ENCODE measurements at places on chromosomes 16 and 17.
A peak's percentile ranks its signal among the peaks of the same experiment; 100 is the strongest.

DNA sequence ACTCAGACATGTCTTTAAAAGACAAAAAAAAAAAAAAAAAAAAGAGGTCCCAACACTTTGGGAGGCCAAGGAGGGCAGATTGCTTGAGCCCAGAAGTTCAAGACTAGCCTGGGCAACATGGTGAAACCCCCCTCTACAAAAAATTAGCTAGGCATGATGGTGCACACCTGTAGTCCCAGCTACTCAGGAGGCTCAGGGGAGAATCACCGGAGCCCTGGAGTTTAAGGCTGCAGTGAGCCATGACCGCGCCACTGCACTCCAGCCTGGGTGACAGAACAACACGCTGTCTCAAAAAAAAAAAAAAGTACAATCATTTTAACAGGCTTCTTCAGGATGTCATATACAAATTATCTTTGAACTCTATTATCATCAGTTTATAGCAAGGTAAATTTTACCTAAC lies 22.0 kb downstream of the C16orf87 start:
- no peak for DNase-seq

DNA sequence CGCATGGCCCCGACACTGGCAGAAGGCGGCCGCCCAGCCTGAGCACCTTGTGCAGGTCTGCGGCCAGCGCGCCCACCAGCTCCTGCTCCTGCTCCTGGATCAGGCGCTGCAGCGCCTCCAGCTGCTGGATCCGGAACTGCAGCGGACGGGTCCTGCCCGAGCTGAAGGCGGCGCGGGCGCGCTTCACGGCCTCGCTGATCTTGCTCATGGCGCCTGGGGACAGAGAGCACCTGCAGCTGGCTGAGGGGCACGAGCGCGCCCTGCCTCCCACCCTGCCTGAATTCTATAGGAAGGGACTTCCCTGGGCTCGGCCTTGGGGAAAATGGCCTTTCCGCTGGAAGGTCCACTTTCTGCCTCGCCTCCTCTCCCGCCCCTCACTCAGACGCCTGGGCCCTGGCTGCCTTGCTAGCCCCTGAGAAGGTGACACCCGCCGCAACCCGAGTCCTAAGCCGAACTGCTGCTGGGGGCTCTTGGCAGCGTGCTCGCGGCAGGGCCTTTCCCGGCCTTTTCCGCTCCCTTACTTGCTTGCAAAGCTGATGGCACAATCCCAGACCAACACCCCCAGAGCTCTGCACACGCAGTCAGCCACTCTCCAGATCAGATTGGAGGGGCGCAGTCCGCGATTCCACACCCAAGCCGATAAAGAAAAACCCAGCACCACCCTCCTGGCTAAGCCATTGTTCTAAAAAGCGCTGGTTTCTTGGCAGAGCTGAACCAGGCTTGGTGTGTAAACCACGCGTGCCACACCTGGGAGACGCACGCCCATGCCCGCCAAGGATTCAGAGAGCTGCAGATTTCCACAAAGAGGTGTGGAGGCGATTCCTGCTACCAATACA lies 3.0 kb downstream of the ALDH3A1 start:
- peak; percentile 94 for DNase-seq

DNA sequence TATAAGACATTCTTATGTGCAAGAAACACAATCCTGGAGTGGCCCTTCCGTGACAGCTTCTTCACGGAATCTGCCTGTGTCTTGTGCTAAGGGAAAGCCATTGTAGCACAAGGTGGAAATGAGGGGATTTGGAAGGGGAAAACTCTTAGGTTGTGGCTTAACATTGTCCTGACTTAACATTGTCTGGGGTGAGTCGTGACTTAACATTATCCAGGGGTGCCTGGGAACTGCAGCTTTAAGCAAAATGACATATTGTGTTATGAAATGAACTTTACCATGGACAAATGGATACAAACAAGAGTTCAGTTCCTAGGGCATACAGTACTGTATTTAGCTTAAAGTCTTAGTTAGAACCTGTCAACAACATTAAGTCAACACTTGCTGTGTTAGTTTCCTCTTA lies 323.9 kb downstream of the CPPED1 start:
- no peak for DNase-seq

- DNase-seq = no peak
These were observed 20.7 kb upstream of the NAGS start for GRCh38 chr17:43983515-43984411.

DNA sequence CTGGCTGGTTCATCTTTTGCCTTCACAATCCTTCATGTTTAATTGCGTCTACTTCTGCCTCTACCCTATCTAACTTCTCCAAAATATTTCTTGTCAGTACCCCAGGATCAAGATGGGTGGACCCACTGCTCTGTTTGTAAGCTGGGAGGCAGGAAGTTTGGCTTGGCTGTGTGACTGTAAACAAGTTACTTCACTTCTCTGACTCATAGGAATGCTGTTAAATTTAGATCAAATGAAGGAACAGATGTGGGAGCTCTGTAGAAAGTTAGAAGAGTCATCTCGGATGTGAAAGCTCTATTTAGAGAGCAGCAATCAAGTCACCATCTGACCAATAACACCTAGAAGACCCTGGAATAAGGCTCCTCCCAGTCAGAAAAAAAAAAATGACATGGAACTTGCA lies 55.2 kb upstream of the MRTFB start:
- DNase-seq = no peak

GRCh38 chr17:47325176-47325575 lies 1.4 kb downstream of the EFCAB13 start:
- no peak for DNase-seq

- DNase-seq = no peak
These were observed 2.4 kb upstream of the B9D1 start for GRCh38 chr17:19364699-19365498.

GRCh38 chr16:79651363-79651762 lies 50.8 kb upstream of the MAF start:
- DNase-seq = no peak

DNA sequence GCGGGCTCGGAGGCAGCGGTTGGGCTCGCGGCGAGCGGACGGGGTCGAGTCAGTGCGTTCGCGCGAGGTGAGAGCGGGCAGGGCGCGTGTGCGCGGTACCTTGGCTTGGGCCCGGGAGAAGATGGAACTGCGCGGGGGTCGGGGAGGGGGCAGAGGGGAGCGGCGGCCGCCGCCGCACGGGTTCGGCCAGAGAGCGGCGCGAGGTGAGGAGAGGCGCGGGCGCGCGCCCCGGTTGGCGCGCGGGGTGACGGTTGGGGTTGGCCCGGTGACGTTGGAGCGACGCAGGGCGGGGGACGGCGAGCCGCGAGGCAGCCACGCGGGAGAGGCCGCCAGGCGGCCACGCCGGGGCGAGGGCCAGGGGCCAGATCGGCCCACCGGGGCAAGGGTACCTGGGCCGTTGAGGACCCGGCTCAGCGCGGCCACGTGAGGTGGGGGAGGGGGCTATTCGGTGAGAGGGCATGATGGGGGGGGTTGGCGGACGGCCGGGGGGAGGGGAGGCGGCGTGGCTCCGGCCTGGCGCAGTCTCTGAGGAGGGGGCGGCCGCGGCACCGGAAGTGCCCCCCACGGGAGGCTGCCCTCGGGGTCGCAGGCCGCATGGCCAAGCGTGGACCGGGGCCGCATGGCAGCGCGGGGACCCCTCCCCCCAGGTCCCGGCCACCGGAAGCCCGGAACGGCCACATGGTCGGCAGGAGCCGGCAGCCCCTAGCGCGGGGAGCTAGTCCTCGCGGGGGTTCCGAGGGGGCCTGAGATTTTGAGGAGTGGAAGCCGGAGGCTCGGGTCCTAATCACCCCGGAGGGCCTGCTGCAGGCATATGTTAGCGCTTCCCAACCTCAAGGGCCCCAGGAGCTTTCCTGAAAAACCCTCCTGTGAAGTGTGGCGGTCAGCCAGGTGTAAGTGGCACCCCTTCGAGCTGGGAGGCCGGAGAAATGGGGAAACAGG lies 527 bp downstream of the EIF5A start:
- peak; percentile 61 for DNase-seq

DNA sequence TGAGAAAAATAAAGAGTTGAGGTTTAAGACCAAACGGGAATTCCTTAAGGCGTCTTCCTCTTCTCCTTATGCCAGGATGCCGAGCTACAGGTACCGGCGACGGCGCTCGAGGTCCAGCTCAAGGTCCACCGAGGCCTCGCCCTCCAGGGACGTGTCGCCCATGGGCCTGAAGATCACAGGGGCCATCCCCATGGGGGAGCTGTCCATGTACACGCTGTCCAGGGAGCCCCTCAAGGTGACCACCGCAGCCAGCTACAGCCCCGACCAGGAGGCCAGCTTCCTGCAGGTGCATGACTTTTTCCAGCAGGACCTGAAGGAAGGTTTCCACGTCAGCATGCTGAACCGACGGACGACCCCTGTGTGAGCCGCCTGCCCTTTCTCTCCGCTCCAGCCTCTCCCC lies 13.7 kb upstream of the CACNG1 start:
- DNase-seq = no peak

DNA sequence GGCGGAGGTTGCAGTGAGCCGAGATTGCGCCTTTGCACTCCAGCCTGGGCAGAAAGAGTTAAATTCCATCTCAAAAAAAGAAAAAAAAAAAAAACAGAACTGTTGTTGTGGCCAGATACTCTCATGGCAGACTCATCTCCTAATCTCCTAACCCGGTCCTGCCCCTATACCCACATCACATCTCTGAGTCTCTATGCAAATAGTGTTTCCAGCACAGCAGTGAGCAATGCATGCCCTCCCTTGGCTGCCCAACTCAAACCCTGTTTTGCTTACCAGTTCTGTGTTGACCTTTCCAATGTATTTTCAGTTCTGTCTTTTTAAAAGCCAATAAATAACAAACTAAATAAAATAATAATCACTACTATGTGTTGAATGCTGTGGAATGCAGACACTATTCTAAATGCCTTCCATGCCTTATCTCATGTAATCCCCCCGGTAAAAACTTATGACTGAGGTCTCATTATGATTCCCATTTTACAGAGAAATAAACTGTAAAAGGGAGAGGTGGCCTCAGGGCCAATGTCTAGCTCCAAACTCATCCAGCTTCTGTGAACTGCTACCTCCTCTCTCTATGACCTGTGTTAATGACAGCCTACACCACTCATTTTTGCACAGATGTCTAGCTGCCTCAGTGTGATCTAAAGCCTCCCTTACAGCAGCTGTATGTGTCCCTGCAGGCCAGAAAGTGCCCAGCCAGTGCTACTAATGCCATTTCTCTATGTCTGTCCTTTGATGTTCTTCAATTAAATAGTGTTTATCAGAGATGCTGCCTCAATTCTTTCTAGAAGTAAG lies 289.8 kb downstream of the HS3ST3B1 start:
- DNase-seq = no peak

DNA sequence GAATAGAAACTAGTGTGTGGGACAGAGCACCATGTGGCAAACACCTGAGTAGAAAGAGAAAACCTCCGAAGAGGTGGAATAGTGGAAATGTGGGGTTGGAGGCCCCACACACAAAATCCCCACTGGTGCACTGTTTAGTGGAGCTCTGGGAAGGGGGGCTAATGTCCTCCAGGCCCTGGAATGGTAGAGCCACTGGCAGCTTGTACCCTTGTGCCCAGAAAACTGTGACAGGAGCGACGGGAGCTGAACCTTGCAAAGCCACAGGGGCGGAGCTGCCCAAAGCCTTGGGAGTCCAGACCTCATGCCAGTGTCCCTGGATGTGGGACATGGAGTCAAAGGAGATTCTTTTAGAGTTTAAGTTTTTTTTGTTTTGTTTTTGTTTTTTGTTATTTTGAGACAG lies 50.6 kb downstream of the RNF112 start:
- DNase-seq = no peak

DNA sequence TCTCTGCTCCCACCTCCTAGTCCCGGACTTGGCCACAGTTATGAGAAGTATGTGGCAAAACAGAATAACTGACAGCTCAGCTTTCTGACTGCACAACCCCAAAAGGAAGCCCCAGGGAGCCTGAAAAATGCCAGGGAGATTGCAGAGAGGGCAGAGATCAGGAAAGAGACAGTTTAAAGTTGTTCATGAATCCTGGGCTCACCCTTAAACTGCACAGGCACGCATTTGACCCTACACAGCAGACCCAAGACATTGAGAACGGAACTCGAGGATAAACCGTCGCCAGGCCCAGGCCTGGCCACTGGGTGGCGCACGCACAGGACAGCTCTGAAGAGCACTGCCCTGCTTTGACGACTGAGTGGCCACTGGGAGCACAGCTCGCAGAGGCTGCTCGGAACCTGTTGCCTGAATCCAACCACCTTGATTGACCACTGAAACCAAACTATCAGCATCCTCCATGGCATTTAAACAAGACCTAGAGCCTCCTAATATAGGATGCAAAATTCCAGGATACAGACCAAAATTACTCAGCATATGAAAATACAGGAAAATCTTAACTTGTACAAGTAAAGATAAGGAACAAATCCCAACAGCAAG lies 114.0 kb downstream of the C16orf95 start:
- peak; percentile 76 for DNase-seq

DNA sequence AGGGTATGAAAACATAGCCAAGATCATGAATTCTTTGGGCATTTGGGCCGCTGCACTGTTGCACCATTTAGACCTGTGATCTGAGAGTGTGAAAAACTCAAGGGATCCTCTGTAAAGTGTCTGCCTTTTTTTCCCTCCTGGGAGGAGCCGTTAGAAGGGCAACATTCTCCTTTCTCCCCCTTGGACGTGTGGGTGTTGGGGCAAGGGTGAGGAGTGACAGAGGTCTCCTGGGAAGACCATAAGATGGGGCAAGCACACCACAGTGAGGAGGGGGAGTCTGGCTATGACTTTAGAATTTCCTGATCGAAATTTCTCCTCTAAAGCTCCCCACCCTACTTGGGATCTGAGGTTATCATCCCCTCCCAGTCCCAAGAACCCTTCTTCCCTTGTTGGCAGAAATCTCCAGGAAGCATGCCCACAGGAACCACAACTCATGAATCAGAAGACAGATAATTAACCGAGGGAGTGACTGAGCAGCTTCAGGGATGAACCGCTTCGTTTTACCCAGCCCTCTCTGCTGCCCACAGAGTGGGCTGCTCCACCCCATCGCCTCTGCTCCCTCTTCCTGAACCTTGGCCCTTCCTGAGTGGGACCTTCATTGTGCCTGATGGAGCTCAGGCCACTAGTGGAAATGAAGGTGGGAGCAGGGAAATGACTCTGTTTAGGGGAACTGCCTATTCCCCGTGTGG lies 4.2 kb downstream of the ITGB3 start:
- DNase-seq = no peak

- no peak for DNase-seq
These were observed 67.6 kb downstream of the NFAT5 start for GRCh38 chr16:69633375-69633774.

- DNase-seq = peak; percentile 62
These were observed 2.2 kb downstream of the NT5M start for GRCh38 chr17:17305281-17305801.
